Activated CD4-positive, alpha-beta memory T cell treated with anti-CD3 and anti-CD28 coated beads, Interleukin-2, amount 10 ng/mL, durations not matched to agents 7 days and 5 days (primary cell): ENCODE measurements at places on chromosomes 4 and X.

DNA sequence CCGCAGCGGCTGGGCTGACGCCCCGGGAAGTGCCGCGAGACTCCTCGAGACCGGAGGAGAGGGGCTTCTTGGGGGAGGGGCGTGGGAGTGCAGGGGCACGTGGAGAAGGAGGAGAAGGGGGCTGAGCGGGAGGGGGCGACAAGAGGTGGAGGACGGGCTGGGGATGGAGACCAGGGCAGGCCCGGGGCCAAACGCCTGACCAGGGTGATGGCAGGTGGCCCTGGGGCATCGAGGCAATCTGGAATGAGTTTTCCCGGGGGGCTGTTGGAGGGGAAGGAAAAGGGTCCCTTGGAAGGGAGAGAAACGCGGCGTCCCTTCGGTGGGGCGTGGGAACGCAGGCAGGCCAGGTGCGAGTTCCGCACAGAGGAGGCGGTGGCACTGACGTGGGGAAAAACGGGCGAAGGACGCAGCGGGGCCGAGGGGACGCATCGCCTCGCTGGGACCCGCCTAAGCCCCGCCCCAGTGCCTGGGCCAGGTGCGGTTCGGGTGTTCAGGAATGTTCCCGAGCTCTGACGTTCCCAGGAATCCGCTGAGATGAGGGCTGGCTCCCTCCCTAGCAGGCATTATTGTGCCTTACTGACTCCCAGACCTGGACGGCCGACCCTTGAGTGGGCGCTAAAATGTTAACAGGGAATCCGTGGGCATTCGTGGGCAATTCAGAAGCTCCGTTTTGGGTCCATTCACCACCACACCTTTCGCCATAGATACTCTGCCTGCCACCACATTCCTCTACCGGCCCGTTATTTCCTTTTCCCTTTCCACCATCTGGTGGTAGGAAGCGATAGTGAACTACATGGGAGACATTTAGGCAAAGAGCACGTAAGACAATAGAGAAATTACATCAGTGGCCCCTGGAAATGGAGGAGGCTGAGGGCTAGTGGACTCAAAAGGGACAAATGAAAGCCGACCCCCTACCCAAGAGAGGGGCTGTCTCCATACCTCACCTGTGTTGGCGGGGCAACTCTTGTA is 795 bp upstream of the SH3KBP1 start:
- peak; percentile 38 for DNase-seq

GRCh38 chrX:101813200-101813599 is 118.6 kb downstream of the ZMAT1 start:
- DNase-seq, result no peak

GRCh38 chr4:52507774-52508173 is 151.3 kb downstream of the USP46 start:
- no peak for DNase-seq

- DNase-seq, result no peak
Measured at GRCh38 chrX:1531096-1531890, 5.7 kb downstream of the P2RY8 start.

DNA sequence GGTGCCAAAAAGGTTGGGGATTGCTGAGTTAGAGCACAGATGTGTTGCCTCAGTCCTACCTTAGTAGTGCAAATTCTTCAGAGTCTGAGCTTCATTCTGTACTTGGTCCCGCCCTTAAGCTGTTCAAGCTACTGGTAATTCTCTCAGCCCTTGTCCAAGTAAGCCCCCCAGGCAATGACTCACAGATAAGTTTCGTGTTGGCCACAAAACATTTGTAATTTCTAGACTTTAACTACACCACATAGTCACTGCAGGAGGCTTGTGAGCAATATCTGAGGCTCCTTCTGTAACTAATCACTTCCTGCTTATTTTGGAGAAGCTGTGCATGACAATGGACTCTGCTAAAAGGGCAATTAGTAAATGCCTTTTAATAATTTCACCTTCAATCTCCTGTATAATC is 1420.5 kb downstream of the PCDH7 start:
- no peak for DNase-seq

DNA sequence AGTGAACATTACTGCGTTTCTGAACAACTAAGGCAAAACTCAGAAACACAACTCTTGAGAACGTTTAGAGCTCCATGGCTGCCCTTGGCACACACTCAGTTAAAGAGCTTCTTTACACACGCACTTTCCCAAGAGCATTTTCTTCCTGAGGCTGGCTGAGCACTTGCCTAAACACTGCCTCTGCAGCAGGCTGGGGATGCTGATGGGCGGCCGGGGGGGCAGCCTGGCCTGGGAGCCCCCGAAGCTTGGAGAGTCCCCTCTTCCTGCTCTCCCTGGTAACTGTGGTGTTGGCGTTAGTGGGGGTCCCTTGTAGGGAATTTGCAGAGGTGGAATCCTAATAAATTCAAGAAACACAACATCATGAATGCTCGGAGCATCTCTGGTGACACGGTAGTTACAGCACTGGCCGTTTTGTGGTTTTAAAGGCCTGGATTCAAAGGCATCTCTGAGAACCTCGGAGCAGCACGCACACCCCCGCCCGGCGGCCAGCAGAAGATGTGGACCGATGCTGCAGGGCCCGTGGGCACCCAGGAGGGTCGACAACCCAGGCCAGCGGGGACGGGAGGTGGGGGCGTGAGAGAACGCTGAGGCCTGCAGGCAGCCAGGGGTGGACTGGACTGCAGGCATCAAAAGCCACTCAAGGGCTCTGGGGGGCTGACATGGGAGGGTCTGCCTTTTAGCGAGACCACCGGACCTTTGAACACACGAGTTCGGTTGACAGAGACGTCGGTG is 45.4 kb downstream of the FGFRL1 start:
- no peak for DNase-seq

DNA sequence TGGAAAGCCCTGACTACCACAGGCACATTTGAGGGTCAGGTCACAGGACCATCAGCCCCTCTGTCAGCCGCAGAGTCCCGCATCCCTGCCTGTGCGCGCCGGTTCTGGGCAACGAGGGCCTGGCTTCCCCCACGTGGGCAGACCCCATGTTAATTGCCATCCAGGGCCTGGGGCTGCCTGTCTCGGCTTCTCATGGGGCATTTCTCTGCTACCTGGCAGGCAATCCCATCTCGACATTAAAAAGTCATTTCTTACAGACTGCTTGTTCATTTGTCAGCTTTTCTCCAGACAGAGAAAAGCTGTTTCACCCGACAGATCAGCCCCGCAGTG is 45.6 kb upstream of the SORCS2 start:
- DNase-seq, result no peak

DNA sequence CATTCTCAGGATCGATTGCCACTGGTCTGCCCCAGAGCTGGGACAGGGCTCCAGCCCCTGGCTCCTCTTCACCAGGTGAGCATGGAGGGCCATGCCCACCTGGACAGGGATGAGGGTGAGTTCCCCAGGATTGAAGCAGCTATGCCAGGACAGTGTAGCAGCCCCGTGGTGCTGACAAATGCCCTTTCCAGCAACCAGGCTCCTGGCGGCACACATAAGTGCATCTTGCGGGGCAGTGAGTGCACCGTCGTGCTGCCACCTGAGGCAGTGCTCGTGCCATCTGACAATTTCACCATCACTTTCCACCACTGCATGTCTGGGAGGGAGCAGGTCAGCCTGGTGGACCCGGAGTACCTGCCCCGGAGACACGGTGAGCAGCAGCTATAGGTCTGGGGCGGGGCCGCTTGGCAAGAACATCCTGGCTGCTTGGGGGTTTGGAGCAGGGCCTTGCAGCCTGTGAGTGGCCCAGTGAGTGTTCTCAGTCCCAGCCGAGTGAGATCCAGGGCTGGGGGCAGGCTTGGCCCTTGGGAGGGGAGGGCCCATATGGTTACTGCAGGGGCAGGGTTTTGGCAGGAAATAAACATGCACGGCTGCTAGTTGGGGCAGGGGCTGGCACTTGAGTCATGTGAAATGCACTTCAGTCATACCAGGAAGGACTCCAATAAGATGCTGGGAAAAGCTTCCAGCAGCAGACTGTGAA is 6.1 kb downstream of the IL9R start:
- no peak for DNase-seq

DNA sequence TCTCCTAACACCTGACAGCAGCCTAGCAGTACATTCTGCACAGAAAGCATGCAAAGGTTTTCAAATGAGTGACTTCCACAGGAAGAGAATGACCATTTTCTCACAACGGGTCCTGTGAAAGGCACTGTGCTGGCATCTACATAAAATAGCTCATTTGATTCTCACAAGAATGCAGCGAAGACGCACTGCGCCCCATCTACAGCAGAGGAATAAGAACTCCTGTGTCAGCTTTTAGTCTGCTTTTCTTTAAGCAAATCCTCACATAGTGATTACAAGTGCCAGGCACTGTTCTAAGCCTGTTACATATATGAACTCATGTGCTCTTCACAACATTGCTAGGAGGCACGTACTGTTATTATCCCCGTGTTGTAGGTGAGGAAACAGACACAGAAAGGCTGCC is 62.5 kb downstream of the AFAP1 start:
- DNase-seq, result no peak

- no peak for DNase-seq
Measured at GRCh38 chr4:24511371-24512063, 72.8 kb downstream of the DHX15 start.

DNA sequence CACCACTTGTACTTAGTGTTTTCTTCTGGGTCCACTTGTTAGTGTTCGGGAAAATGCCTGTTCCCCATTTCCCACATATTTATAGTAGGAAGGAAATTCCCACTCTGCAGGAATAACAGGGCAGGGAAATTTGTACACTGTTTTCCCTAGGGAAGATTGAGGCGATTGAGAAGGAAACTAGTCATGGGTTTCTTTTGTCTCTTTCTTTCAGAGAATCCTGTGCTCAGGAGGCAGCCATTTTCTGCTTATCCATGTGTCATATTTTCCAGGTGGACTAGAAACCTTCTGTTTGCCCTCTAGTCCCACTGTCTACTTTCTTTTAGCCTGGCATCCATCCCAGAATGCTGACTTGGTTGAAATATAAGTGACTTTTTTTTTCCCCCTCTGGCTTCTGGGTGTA is 299.1 kb upstream of the ANKRD50 start:
- no peak for DNase-seq

DNA sequence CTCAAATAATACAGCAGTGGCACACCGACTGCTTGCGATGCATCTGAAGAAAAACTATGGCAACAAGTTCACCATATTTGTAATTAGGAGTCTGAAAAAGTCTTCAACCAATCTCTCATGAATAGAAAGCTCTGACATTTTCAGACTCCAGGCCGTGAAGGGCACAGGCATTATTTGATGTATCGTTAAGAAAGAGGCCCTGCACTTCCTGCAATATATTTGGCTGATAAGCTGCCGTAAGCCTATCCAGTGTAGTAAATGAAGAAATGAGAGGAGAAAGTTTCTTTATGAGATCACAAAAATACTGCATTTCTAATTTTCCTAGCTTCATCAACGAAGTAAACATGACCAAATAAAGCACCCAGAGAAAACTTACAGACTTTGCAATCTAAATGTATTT is 613.8 kb upstream of the TECRL start:
- no peak for DNase-seq

- no peak for DNase-seq
Measured at GRCh38 chr4:159252491-159252890, 149.6 kb downstream of the RAPGEF2 start.

- DNase-seq, result no peak
Measured at GRCh38 chr4:109079201-109079600, 223.3 kb downstream of the COL25A1 start.

DNA sequence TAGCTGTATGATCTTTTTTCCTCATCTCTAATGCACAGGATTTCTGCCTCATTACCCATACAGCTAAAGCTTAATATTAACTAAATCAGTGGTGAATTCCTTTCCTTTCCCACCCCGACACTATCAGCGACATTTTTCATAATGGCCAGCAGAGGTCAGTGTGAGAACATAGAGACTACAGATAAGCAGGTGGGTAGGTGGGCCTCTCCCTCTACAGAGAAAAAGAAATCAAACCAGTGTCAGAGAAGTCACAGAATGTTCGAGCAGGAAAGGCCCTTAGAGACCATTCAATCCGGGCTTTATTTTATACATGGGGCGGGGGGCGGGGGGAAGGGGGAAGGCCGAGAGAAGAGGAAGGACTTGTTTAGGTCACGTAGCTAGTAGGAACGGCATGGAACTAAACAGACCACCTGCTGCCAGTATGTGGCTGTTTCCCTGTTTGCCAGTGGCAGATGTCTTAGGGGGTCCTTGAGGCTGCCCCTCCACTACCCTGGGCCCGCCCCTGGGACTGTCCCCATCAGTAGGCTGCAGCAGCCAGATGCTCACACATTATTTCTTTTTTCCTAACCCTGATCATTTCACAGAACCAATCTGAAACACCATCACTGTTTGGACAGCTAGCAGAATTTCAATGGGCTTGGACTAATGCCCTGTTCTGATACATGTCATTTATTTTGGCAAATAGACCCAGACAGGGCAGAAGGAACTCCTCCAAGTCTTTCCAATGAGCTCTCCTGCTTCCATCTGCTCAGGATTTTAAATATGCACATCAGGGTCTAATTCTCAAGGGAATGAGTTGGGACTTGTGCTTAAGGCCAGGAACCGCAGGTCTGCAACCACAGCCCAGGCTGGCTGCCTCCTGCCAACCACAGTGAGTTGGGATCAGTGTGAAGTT is 133.4 kb downstream of the ATG4A start:
- no peak for DNase-seq

- DNase-seq, result peak; percentile 52
Measured at GRCh38 chr4:87005690-87006425, 71.0 kb downstream of the AFF1 start.

- DNase-seq, result peak; percentile 17
Measured at GRCh38 chrX:40094900-40095582, 2.7 kb downstream of the BCOR start.

DNA sequence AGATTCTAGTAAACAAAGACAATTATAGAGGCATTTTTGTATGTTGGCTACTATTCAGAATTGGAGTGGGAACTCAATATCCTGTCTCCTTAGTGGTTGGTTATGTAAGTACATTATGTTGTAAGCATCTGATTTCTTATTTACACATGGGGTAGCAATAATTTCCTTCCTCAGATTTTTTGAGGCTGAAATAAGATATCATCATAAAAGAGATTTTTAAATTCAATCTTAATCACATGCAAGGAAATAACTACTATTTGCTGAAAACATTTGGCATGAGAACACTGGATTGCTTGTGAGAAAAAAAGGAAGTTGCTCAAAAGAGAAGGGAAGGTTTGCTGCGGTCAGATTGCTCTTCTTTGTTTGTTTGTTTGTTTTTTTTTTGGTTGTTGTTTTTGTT is 437.7 kb upstream of the HS3ST1 start:
- no peak for DNase-seq

GRCh38 chr4:89942811-89943210 is 48.2 kb downstream of the MMRN1 start:
- DNase-seq, result no peak

DNA sequence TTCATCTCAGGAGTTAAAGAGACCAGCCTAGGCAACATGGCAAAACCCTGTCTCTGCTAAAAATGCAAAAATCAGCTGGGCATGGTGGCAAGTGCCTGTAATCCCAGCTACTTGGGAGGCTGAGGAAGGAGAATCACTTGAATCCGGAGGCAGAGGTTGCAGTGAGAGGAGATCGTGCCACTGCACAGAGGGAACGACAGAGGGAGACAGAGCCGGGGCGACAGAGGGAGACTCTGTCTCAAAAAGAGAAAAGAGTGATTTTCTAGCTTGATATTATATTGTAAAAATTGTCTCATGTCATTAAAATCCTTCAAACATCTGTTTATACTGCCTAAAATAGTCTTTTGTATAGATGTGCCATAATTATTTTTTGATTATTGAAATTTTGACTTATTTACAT is 225.4 kb upstream of the AGA start:
- no peak for DNase-seq
